Naive B cell (primary cell): ENCODE measurements at places on chromosomes 13 and 19. TPM values are rescaled to one million over a fixed set of nuclear protein-coding genes. Genes with fewer than 3 reads are reported as not detected.
A peak's percentile ranks its signal among the peaks of the same experiment; 100 is the strongest.

- H3K4me3 ChIP-seq: no peak overlapping the region
- H3K4me1 ChIP-seq: peaks cover 22% of the 10 kb centered on the region
- no peaks in the 10 kb centered on the region for H3K27me3 ChIP-seq
- H3K36me3 ChIP-seq: no peaks in the 10 kb centered on the region
Observed at GRCh38 chr19:14402332-14403144, 16.6 kb downstream of the DDX39A start.

GRCh38 chr19:9645472-9645871 is 24.4 kb upstream of the ZNF561 start:
- DNase-seq: no peak
- H3K27ac ChIP-seq: no peak overlapping the region
- peaks cover 3% of the 10 kb centered on the region for H3K4me1 ChIP-seq
- no peak overlapping the region for H3K4me3 ChIP-seq
- peaks cover 6% of the 10 kb centered on the region for H3K36me3 ChIP-seq
- no peaks in the 10 kb centered on the region for H3K27me3 ChIP-seq

DYRK1B gene
- 10.5 TPM for polyA plus RNA-seq

- peak overlapping the region; percentile 90 for H3K4me3 ChIP-seq
- H3K4me1 ChIP-seq: peaks cover 57% of the 10 kb centered on the region
- no peaks in the 10 kb centered on the region for H3K36me3 ChIP-seq
- peak overlapping the region; percentile 95 for H3K27ac ChIP-seq
- peak; percentile 82 for DNase-seq
Observed at GRCh38 chr19:11560404-11561051, 1.5 kb upstream of the ELOF1 start.

DNA sequence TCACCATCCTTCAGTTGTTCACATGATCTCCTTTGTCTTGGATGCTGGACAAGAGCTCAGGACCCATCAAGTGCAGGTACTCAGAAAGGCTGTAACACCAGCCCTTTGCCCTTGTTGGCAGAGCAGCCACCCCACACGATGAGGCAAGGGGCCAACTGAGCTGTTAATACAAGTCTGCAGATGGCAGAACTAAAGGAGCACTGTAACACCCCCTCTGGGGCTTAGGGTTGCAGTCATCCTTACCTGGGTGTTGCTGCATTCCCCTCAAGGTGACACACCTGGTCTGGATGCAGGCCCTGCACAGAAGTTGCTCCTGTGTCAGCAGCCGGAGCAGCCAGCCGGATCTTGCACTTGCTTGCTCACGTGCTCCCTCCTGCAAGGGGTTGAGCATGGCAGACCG is 52.0 kb downstream of the STARD13 start:
- no peak overlapping the region for H3K4me3 ChIP-seq
- H3K36me3 ChIP-seq: no peaks in the 10 kb centered on the region
- peaks cover 12% of the 10 kb centered on the region for H3K27me3 ChIP-seq
- H3K4me1 ChIP-seq: peaks cover 2% of the 10 kb centered on the region
- no peak overlapping the region for H3K27ac ChIP-seq

- H3K36me3 ChIP-seq: peaks cover 17% of the 10 kb centered on the region
- no peak for DNase-seq
- no peaks in the 10 kb centered on the region for H3K27me3 ChIP-seq
- H3K4me1 ChIP-seq: peaks cover 75% of the 10 kb centered on the region
- H3K27ac ChIP-seq: peak overlapping the region; percentile 98
- H3K4me3 ChIP-seq: peak overlapping the region; percentile 94
Observed at GRCh38 chr19:12944104-12944674, 1.5 kb upstream of the RAD23A start.

HAUS5 gene
- 9.8 TPM for polyA plus RNA-seq

DNA sequence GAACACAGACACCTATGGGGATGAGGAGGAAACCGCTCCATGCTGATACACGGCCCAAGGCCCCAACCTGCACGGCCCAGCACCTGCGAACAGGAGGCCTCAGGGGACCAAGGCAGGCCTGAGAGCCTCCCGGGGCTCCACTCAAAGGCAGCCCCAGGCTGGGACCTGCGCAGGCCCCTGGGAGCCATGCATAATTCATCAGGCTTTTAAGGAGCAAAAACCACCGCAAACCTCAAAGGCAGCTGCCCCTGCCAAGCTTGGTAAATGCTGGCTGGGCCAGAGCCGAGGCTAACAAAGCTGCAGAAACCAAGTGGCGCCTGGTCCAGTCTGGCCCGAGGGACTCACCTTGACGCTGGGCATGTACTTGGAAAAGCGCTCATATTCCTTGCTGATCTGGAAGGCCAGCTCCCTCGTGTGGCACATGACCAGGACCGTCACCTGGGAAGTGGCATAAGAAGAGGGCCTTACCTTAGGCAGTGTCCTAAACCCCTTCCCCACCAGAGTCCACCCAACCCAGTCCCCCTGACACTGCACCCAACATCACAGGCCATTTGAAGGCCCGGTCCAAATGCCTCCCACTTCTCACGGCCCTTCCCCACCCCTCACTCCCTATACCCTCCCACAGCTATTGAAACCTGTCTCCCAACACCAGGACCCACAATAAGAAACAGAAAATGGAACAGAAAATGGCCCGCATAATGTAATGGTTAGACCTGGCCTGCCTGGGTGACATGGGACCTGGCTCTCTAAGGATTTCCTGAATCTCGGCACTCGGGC is 7.8 kb downstream of the DDX39A start:
- H3K4me1 ChIP-seq: peaks cover 46% of the 10 kb centered on the region
- H3K27me3 ChIP-seq: no peaks in the 10 kb centered on the region
- H3K36me3 ChIP-seq: peaks cover 29% of the 10 kb centered on the region
- DNase-seq: no peak
- no peak overlapping the region for H3K4me3 ChIP-seq

GRCh38 chr13:43003010-43003409 is 11.0 kb upstream of the EPSTI1 start:
- no peak overlapping the region for H3K27ac ChIP-seq
- peaks cover 18% of the 10 kb centered on the region for H3K36me3 ChIP-seq
- no peak for DNase-seq
- no peak overlapping the region for H3K4me3 ChIP-seq
- no peaks in the 10 kb centered on the region for H3K27me3 ChIP-seq

DNA sequence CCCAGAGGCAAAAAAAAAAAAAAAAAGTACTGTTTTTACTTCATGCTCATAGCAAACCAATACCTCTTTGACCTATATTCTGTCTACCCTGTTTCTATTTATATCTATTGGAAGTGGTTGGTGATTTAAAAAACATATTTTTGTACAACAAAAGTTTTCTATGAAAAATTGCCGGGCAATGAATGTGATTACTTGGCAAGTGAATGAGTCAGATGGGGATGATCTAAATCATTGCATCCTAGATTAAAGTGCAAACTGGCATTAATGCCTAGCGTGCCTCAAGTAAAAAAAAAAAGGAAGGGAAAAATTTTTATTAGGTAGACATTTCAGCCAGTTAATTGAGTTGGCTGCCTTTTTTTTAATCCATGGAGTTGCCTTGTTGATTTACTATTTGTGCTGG is 500.6 kb downstream of the KCTD12 start:
- H3K4me3 ChIP-seq: no peak overlapping the region
- H3K27me3 ChIP-seq: no peaks in the 10 kb centered on the region
- no peaks in the 10 kb centered on the region for H3K36me3 ChIP-seq
- no peak overlapping the region for H3K27ac ChIP-seq

GRCh38 chr13:113528813-113529180 is 38.3 kb upstream of the DCUN1D2 start:
- DNase-seq: no peak
- peaks cover 19% of the 10 kb centered on the region for H3K4me1 ChIP-seq
- no peak overlapping the region for H3K4me3 ChIP-seq
- no peaks in the 10 kb centered on the region for H3K27me3 ChIP-seq
- H3K36me3 ChIP-seq: peaks cover 35% of the 10 kb centered on the region
- no peak overlapping the region for H3K27ac ChIP-seq

GRCh38 chr13:81683521-81683920 is 1342.6 kb upstream of the SPRY2 start:
- no peaks in the 10 kb centered on the region for H3K4me1 ChIP-seq
- H3K4me3 ChIP-seq: no peak overlapping the region
- no peak overlapping the region for H3K27ac ChIP-seq
- no peaks in the 10 kb centered on the region for H3K36me3 ChIP-seq

DNA sequence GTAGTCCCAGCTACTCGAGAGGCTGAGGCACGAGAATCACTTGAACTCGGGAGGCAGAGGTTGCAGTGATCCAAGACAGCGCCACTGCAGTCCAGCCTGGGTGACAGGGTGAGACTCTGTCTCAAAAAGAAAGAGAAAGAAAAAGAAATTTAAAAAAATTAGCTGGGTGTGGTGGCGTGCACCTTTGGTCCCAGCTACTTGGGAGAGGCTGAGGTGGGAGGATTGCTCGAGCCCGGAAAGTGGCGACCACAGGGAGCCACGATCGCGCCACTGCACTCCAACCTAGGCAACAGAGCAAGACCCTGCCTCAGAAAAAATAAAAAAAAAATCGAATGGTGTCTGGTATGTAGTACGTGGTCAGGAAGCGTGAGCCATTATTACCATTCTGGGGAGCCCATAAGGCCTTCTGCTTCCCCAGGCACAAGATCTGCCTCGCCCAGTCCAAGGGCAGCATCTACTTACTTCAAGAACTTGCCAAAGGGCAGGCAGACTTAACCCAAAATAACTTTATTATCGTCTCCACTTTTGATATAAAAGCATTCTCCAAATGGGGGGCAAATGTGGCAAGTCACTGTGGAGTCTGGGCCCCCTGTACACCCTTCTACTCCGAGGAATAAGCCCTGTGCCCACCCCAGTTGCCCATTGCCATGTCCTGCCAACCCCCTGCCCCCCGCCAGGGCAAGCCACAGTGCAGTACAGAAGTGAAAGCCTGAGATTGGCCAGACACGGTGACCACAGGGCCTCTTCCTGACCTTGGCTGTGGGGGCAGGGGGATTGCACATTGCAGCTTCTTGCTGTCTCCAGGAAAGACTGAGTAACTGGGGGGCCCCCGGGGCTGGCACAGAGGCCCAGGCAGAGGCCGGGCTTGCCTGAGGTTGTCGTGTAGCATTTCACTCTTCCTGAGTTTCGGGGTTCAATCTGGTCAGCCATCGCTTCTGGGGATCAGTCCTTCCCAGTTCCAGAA is 12.6 kb downstream of the CCL25 start:
- H3K4me3 ChIP-seq: no peak overlapping the region
- H3K36me3 ChIP-seq: peaks cover 4% of the 10 kb centered on the region
- no peaks in the 10 kb centered on the region for H3K27me3 ChIP-seq
- no peaks in the 10 kb centered on the region for H3K4me1 ChIP-seq

MAMSTR gene
- polyA plus RNA-seq: 0.70 TPM

- H3K27ac ChIP-seq: no peak overlapping the region
- no peak overlapping the region for H3K4me3 ChIP-seq
- H3K36me3 ChIP-seq: no peaks in the 10 kb centered on the region
- no peaks in the 10 kb centered on the region for H3K4me1 ChIP-seq
- no peak for DNase-seq
Observed at GRCh38 chr13:111659219-111659775, 338.9 kb downstream of the TEX29 start.

HCN2 gene
- not detected for polyA plus RNA-seq

ZNF135 gene
- polyA plus RNA-seq: 11.1 TPM

DNA sequence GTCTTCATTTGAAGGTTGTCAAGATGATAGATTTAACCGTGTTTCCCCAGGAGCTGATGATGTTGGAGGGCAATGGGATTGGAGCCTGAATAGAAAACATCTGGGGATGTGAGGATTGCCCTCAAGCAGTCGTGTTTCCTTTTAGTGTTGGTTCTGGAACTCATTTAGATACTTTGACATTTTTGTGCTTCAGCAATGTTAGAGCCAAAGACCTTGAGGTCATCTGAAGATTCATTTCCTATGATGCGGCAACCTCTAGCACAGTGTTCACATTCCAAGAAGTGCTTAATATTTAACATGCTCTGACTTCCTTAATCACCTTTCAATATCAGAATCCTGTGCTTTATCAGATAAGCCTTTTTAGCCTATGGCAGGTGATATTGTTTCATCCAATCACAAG is 82.7 kb downstream of the SLC10A2 start:
- no peaks in the 10 kb centered on the region for H3K36me3 ChIP-seq
- DNase-seq: no peak
- no peaks in the 10 kb centered on the region for H3K27me3 ChIP-seq
- no peak overlapping the region for H3K4me3 ChIP-seq
- H3K4me1 ChIP-seq: no peaks in the 10 kb centered on the region
- no peak overlapping the region for H3K27ac ChIP-seq

PRTN3 gene
- polyA plus RNA-seq: not detected

- H3K27ac ChIP-seq: no peak overlapping the region
- H3K4me3 ChIP-seq: no peak overlapping the region
- H3K4me1 ChIP-seq: peaks cover 11% of the 10 kb centered on the region
- DNase-seq: no peak
- H3K36me3 ChIP-seq: no peaks in the 10 kb centered on the region
- H3K27me3 ChIP-seq: peaks cover 17% of the 10 kb centered on the region
Observed at GRCh38 chr19:4606921-4607678, 32.2 kb upstream of the TNFAIP8L1 start.

BCAM gene
- polyA plus RNA-seq: not detected

GRCh38 chr19:33110137-33110910 is 21.6 kb upstream of the WDR88 start:
- DNase-seq: no peak
- no peaks in the 10 kb centered on the region for H3K27me3 ChIP-seq
- H3K27ac ChIP-seq: no peak overlapping the region
- no peak overlapping the region for H3K4me3 ChIP-seq

GRCh38 chr13:38401276-38401675 is 51.6 kb downstream of the UFM1 start:
- no peaks in the 10 kb centered on the region for H3K4me1 ChIP-seq
- H3K27me3 ChIP-seq: no peaks in the 10 kb centered on the region
- no peak for DNase-seq
- no peak overlapping the region for H3K4me3 ChIP-seq
- no peaks in the 10 kb centered on the region for H3K36me3 ChIP-seq

- H3K27ac ChIP-seq: no peak overlapping the region
- no peak for DNase-seq
Observed at GRCh38 chr13:33169273-33169980, 116.1 kb downstream of the STARD13 start.

OVOL3 gene
- not detected for polyA plus RNA-seq

IGFL1 gene
- not detected for polyA plus RNA-seq

DNA sequence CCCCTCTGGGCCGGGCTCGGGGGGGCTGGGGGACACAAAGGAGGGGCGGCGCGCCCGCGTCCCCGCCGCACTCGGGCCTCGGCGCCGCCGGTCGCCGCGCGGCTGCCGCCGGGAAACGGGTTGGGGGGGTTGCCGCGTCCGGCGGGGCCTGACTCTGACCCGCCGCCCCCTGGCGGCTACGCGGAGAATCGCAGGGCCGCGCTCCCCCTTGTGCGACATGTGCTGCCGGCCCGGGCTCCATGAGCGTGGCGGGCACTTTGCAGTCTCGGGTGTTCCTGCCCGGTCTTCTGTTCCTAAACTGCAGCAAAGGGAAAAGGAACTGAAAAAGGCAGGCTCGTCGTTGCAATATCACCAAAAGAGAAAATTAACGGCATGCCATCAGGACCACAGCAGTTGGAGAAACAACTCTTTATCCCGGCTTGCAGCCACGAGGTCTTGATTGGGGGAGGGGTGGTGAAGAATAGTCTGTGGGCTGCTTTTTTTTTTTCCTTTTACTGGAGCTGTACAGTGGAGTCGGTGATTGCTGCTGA is 1.5 kb downstream of the MIR17HG start:
- peak overlapping the region; percentile 93 for H3K4me3 ChIP-seq
- H3K27me3 ChIP-seq: no peaks in the 10 kb centered on the region
- peak; percentile 92 for DNase-seq
- peak overlapping the region; percentile 95 for H3K27ac ChIP-seq
- H3K4me1 ChIP-seq: peaks cover 22% of the 10 kb centered on the region
